ENCODE measurements at places on chromosomes 6 and 20. TPM values are rescaled to one million over a fixed set of nuclear protein-coding genes. Genes with fewer than 3 reads are reported as not detected.

The SYNDIG1 gene
- not detected for polyA plus RNA-seq

The CDH22 gene
- polyA plus RNA-seq: not detected

The LBP gene
- 0.26 TPM for polyA plus RNA-seq

The SLC2A10 gene
- 18.4 TPM for polyA plus RNA-seq

The SLC29A1 gene
- polyA plus RNA-seq: 95.5 TPM

The LHFPL5 gene
- polyA plus RNA-seq: not detected

The THBD gene
- 0.03 TPM for polyA plus RNA-seq

The GRM1 gene
- not detected for polyA plus RNA-seq

Data from HepG2 (cell line).